CD4-positive, alpha-beta memory T cell (primary cell): ENCODE measurements at places on chromosomes 13 and 19.

DNA sequence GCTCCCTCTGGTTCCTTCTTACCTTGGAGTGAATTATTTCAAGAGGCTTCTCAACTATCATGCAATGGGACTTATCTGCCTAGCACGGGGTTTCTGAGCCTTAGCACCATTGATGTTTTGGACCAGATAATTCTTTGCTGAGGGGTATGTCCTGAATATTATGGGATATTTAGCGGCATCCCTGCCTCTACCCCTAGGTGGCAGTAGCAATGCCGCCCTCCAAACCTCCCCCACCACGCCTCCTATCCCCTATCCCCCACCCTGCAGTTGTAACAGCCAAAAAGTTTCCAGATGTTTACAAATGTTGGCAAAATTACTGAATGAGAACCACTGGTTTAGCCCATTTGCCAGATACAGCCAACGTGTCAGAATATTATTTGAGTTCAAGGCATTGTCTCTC is 125.5 kb downstream of the POSTN start:
- DNase-seq = no peak

GRCh38 chr19:5578097-5578846 is 10.5 kb upstream of the TINCR start:
- peak; percentile 56 for DNase-seq

- no peak for DNase-seq
These were observed 25.1 kb upstream of the CYP4F8 start for GRCh38 chr19:15589760-15590451.

DNA sequence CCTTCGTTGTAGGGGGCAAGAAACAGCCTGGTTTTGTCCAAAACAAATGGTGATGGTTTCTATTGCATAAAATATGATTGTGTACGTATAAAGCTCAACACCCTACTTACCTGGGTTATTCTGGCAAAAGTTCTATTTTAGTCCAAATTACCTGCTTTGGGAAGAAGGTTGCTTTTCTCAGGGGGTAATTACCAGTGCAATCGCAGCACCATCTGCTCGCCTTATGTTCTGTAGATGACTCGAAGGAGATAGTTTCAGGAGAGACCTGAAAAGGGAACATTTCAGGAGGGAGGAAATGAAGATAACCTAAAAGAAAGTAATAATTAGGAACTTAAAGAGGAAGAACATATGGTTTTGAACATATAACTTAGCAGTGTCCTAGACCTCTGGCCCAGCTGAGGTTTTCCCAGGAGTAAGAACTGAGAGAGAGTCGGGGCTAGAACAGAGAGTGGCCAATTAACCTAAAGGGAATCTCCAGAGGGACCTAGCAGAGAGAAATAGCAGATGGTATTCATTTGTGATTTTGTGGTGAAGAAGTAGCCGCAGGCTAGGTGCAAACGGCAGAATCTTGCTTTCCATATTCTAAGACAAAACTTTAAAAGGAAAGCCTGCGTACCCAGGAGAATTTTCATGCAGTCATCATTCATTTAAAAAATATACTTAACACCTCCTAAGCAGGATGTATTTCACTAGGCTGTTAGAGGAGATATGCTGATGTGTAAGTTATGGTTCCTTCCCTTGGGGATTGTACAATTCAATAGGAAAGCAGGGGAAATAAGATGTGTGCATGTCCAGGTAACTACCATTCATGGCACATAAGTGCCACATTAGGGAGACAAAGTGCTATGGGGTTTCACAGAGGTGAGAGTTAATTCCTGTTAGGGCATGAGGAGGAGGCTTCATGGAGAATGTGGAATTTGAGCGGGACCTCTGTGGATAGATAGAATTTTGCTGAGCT is 113.0 kb upstream of the SLC10A2 start:
- no peak for DNase-seq

- no peak for DNase-seq
These were observed 7.7 kb downstream of the HOOK2 start for GRCh38 chr19:12767666-12768065.

DNA sequence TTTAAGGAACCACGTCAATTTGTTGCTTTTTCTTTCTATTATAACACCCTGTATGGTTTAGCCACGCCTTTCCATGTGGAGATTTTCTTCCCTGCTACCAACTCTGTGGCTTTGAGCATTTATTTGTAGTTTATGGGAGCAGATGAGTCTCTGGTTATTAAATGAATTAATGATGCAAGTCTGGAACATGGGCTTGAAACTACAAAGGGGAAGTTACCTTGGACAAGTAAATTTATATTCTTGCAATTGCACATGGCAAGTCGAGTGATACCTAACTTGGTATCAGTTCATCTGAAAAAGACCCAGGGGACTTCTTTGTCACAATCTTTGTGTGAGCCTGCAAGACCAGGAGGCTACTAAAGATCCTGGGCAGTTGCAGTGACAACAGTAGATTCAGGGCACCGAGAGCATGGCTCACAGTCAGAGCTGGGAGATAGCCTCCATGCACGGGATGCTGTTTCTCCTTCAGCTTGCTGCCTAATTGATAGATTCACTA is 24.4 kb downstream of the B3GLCT start:
- no peak for DNase-seq

GRCh38 chr19:28990522-28990921 is 222.4 kb downstream of the UQCRFS1 start:
- no peak for DNase-seq

DNA sequence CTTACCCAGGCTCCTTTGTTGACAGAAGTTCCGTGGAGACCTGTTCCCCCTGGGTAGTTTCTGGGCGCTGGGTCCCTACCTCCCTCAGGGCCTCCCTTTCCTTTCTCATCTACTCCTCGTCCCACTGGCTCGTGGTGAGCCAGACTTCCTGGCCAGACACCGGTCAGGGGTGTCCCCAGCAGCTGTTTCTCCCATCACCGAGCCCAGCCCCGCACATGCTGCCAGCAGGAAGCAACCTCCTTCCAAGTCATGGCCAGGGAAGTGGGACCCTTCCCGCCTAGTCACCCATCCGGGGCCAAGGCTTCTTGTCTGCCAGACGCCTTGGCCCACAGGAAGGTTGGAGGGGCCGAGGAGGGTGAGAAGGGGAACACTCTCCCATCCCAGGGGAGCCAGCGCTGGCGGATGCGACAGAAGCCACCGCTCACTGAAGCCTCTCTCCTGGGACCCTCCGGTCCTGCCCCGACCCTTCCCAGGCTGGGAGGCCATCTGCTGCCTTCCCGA is 5.7 kb downstream of the PAK4 start:
- DNase-seq = no peak

GRCh38 chr13:25064396-25064795 is 31.5 kb upstream of the PABPC3 start:
- no peak for DNase-seq

GRCh38 chr13:95007322-95007721 is 293.9 kb downstream of the ABCC4 start:
- no peak for DNase-seq

GRCh38 chr13:77492982-77493381 is 42.5 kb upstream of the SCEL start:
- no peak for DNase-seq

GRCh38 chr13:64305246-64305645 is 2889.6 kb upstream of the PCDH20 start:
- DNase-seq = no peak

DNA sequence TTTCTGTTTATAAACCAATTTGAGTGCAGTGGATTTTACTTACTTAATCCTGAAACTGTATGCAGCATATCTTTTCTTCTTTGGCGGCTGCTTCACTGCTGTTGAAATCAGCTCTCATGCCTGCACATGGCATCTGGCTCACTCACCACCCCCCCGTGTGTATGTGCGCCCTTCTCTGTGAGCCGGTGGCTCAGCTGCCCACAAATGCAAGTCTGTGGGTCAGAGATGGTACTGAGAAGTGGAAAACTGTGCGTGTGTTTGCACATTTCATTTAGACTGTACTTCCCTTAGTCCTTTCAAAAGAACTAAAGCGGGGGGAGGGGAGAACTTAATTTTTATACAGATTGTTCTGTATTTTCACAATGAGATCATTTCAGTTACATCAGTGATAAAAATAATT is 307.6 kb downstream of the SHISA2 start:
- no peak for DNase-seq

DNA sequence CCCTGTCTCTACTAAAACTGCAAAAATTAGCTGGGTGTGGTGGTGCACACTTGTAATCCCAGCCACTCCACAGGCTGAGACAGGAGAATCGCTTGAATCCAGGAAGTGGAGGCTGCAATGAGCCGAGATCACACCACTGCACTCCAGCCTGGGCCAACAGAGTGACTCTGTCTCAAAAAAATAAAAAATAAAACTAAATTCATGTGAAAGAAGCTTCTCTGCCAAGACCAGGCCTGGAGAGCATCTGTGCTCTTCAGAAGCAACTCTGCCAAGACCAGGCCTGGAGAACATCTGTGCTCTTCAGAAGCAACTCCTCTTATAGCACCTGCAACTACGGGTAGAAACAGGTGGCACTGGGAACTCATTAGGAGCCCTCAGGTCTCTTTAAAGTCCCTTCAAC is 37.7 kb downstream of the CRYL1 start:
- no peak for DNase-seq

DNA sequence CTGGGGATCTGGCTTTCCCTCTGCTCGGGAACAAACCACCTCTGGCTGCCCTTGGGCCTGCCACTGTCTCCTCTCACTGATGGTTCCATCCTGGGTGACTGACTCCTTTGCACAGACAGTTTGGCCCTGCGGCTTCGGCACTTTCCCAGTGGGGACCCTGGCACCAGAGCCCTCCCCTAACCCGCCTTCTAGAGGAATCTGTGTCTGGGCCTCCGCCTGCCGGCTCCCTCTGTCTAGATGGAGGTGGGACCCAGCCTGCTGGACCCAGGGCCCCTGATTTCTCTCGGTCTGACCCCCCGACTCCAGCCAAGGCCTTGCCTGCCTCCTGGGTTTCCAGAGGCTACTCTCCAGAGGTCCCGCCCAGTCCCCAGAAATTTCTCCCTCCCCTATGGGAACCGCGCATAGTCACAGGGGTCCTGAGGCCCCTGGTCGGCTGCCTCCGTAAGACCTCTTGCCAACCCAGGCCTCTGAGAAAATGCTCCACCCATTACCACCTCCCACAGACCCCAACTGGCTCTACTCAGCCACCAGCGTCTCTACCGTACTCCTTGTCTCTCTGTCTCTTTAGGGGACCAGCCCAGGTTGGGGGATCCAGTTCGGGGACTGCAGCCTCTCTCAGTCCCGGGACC is 2.7 kb downstream of the CCDC106 start:
- DNase-seq = no peak

DNA sequence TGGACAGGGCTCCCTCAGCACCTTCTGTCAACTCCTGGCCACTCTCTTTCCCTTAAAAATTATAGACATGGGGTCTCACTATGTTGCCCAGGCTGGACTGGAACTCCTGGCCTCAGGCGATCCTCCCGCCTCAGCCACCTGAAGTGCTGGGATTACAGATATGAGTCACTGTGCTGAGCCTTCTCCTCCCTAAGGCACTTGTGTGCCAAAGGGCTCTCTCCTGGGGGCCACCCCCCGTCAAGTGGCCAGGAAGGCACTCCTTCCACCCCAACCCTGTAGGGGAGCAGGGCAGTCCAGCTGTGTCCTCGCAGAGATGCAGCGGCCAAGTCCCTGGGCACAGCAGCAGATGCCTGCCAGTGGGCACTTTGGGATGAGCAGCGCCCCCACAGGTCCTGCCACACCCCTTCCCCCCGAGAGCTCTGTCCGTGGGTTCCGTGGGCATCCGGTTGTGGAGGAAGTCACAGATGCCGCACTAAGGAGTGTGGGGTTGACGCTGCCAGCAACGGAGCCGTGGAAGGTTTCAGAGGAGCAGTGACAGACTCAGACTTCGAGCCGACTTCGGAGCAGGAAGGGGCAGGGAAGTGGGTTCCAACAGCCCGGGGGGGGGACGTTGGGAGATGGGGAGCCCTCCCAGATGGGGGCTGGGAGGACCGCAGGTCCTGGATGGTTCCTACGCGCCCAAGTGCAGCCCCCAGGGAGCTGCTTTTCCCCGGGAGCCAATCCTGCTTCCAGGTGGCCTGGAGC is 3.3 kb upstream of the UQCR11 start:
- DNase-seq = peak; percentile 59

- DNase-seq = no peak
These were observed 520.1 kb downstream of the SUCLA2 start for GRCh38 chr13:47480951-47481350.

DNA sequence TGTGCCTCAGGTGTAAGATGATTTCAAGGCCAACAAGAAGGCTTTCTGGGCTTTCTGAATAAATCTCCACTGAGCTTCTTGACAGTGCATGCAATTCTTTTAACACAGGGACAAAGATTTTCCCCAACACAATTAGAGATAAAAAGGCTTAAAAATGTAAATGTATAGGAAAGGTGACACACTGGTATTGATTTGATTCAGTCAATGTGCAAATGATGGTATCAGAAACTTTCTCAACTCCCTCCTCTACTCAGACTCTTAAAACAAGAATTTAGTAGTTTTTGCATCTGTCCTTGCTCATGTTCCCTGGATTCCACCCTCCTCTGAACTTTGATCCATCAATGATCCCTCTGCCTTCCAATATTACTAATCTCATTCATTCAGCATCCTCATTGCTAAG is 111.6 kb upstream of the FNDC3A start:
- DNase-seq = no peak

- DNase-seq = no peak
These were observed 570.5 kb upstream of the ARGLU1 start for GRCh38 chr13:107138486-107138885.
